ENCODE measurements at places on chromosomes 2 and 18.

- DNase-seq = peak; percentile 9
Measured at GRCh38 chr2:54725343-54726099, 2.1 kb downstream of the EML6 start.

DNA sequence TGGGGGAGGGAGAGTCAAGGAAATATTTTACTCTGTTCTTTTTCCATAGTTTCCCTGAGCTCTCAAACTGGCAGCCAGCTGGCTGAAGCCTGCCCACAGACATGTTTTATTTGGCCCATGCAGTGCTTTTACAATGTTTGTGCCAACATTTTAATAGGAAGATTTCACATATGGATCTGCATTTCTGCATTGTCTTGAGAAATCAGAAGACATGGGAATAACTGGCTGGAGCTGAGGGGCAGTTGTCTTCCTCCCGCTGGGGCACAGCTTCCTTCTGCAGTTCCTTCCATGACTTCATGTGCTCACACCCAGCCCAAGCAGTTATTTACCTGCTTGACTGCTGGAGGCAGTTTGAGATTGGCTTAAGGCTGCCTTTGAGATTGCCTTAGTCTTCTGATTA is 74.4 kb downstream of the PLCL1 start:
- no peak for DNase-seq

DNA sequence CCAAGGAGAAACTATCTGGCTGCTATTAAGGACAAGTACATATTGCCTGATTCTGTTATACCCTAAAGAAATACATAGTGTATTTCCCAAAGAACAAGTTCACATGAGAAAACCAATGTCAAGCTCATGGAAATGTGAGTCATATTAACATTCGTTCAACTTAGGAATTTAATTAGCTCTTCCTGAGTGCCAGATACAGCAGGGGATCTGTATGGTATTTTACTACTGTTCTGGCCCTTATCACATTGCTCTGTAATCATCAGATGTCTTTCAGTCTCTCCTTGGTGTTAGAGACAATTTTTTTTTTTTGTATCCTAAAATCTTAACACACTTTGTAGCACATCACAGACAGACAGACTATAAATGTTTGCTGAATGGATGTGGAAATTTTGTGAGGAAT is 395.0 kb upstream of the CRIM1 start:
- no peak for DNase-seq

GRCh38 chr2:169512525-169512924 is 3.0 kb downstream of the KLHL41 start:
- DNase-seq = no peak

GRCh38 chr2:135317375-135317774 is 213.6 kb downstream of the ZRANB3 start:
- DNase-seq = no peak

- no peak for DNase-seq
Measured at GRCh38 chr2:54482715-54483114, 26.6 kb downstream of the SPTBN1 start.

- DNase-seq = no peak
Measured at GRCh38 chr2:19460761-19461160, 102.3 kb upstream of the OSR1 start.
